ENCODE measurements at places on chromosomes 6 and 20. TPM values are rescaled to one million over a fixed set of nuclear protein-coding genes. Genes with fewer than 3 reads are reported as not detected.

STMND1 gene
- not detected for total RNA-seq

TMEM181 gene
- total RNA-seq = 38.0 TPM

DYNLT2 gene
- total RNA-seq = 2.1 TPM

TRIM40 gene
- not detected for total RNA-seq

DNA sequence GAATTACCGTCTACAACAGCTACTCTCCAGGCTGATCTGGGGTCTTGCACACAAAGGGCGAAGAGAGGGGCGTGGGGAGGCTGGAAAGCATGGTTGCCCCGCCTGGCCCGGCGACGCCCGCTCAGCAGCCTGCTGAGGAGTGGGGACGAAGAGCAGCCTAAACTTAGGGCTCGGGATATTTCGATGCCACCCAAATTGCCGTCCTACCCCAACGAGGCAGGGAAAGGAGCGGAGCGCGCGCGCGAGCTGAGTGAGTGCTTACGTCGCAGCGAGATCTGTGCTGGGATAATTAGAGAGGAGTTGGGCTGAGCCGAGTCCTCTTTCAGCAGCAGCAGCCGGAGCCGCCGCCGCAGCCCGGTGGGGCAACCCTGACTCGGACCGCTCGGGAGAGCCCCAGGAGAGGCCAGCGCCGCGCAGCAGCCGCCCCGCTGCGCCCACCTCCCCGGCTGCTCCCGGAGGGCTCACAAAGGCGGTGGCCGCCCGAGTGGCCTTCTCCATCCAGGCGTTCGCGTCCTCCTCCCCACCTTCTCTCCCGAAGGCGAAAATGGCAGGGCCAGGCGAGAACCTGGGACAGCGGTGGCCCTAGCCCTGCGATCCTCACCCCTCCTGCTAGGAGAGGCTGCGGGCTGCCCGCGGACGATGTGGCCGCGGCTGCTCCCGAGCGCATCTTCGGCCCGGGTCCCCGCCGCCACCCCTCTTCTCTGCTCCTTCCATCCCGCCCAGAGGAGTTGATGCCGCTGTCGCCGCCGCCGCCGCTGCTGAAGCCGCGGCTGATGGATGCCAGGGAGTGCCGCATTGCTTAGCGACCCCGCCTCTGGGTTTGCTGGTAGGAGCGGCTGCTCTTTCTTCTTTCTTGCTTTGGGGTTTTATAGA, at the start of gene CLVS2:
Gene CLVS2 (plus strand): TSS at position 315 of the 873 bp plus-strand sequence. CDS start 1,543 bp downstream, outside the sequence.
- DNase-seq = no peak

DNA sequence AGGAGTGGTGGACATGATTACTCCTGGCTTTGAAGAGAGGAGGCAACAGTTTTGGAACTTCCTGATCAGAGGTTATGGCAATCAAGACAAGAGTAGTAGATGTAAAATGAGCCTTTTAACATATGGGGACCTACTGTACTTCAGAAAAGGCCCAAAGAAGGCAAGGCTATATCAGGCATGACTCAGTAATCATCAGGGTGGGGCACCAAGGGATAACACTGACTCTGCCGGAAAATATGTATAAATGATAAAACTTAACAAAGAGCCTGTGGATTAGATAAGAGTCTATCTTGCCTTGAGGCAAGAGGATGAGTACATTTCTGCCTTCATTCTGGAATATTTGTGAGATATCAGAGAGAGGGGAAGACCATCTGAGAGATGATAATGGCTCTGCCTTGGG, 1389.9 kb upstream of the MAP3K7 start:
- no peak for DNase-seq

Data from Panc1 (cell line).